A673 (cell line): ENCODE measurements at places on chromosomes 16 and 17.

DNA sequence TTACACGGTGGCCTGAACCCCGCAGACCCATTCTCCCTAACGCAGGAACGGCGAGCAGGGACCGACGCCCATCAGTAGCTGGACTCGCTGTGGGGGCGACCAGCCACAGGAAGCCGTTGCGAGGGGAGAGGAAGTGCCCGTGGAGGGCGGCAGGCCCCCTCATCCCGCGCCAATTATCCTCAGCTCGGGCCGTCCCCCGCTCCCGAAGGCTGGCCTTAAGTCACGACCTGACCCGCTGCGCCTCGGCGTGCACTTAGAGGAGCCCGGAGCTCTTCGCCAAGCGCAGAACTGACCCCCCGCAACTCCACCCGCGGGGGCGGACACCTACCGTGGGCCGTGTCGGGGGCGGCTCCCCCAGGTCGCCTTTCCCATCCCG lies 401 bp downstream of the ARL16 start:
- no peak for DNase-seq

- DNase-seq = no peak
Measured at GRCh38 chr17:46742565-46743270, 75.8 kb downstream of the WNT3 start.

GRCh38 chr16:70490261-70490660 lies 33.1 kb downstream of the COG4 start:
- no peak for DNase-seq

GRCh38 chr17:11545002-11545401 lies 53.3 kb upstream of the DNAH9 start:
- DNase-seq = peak; percentile 41

DNA sequence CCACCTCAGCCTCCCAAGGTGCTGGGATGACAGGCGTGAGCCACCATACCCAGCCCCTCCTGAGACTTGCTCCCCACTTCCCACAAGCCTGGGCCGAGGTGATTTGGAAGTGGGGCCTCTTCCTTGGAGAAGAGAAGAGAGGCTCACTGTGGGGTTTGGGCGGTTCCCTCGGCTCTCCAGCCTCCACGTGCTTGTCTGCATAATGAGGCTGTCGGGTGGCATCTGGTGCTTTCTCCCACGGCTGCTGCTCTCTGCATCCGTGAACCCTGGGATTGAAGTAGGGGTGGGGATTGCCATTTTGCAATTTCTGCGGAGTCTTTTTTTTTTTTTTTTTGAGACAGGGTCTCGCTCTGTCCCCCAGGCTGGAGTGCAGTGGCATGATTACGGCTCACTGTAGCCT lies 101.4 kb downstream of the RAP1GAP2 start:
- DNase-seq = no peak

DNA sequence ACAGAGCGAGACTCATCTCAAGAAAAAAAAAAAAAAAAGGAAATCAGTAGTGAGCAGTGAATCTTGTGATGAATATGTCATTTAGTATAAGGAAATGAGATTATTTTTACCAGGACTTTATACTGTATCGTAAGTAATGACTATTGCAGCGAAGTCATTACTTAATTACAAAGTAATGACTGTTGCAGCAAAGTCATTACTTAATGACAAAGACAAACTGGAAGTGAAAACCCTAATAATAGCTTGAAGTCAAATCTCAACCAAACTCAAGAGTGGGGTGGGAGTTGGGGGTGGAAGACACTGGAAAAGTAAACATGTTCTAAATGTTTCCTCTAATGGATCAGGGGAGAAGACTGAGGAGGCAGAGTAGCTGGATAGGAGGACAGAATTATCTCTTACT lies 76.5 kb downstream of the ARHGAP44 start:
- DNase-seq = no peak

- no peak for DNase-seq
Measured at GRCh38 chr17:82474223-82475010, 15.9 kb downstream of the NARF start.

DNA sequence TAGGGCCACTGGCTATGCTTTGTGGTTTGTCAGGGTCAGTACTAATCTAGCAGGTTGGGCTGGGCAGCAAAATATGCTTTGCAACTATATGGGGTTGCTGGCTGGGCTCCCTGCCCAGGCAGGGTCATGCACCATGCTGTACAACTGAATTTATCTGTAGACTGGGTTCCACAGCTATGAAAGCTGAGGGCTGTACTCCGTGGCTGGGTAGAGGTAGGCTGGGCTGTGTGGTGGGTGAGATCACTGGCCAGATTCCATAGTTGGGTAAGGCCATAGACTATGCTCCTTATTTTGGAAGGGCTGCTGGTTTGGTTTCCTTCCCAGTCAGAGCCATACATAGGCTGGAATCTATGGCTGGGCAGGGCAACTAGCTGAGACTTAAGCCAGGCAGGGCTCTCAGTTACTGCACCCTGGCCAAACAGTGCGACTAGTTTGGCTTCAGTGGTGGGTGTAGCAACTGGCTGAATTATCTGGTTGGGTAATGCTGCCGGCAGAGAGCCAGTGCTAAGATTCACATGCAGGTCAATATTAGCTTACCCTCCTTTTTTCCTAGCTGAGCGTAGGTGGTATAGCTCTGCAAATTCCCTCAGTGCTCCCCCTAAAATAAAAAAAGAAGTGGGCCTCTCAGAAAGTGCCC lies 769.1 kb upstream of the CDH8 start:
- DNase-seq = no peak

DNA sequence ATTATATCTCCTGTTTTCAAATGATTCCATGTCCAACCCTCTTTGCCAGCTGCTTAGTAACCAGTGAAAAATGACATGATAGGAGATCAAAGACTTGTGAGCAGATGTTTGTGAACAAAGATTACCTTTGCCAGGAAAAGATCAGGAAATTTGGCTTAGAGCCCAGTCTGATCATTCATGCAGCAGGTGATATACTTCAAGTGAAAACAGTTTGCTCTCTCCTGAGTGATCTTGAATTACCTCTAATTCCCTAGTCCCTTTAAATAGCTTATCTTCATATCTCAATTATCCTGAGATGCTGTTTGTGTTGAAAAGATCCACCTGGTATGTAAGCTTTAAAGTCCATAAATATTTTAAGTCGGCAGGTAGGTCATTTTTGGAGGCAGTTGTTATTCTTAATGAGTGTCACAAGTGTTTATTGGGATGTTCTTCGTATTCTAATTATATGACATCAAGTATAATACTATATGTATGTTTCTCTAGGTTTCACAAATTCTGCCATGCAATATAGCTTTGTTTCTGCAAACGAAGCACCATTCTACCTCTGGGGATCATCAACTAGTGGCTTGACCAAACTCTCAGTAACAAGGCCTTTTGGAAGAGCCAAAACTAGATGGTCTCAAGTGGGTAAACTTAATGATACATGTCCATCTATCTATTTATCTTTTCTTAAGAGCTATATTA lies 13.2 kb upstream of the VPS35L start:
- DNase-seq = no peak

GRCh38 chr17:29007456-29007855 lies 1.6 kb upstream of the SEZ6 start:
- no peak for DNase-seq
